ENCODE measurements at places on chromosomes 12 and 14.

- peak; percentile 63 for DNase-seq
These were observed 3.6 kb downstream of the ISCU start for GRCh38 chr12:108565976-108566375.

- DNase-seq = no peak
These were observed 61.1 kb upstream of the PTPRB start for GRCh38 chr12:70698345-70698744.

DNA sequence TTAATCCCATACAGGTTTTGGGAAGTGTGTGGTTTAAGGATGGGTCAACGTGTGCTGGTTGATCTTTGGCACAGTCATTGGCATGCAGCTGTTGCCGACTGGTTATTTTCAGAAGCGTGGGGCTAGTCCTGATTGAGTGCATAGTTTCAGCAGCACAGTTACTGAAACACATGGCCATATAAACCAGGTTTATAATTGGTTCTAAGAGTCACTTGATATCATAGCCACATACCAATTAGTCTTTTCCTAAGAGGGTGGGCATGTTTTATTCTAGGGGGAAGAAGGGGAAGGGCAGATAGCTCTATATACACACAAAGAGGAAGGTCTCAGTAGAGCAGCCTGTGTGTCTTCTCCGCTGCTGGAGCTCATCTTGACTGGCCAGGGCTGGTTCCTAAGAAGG is 11.0 kb upstream of the RPS6KL1 start:
- no peak for DNase-seq

DNA sequence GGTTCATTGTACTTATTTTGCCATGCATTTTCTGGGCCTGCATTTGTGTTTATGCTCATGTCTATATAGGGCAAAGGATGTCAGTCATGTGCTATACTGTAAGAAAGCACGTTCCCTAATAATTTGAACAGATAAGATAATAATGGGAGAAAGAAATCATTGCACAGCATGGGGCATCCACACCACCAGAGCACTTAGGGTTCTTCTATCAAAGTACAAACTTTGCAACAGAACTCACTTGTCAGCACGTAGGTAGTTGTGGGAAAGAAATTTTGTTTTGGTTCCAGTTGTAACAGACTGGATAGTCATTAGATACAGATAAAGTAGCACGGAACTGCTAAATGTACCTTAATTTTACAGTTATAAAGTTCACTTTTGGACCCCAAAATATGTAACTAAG is 10.1 kb downstream of the PPP1CC start:
- DNase-seq = no peak

DNA sequence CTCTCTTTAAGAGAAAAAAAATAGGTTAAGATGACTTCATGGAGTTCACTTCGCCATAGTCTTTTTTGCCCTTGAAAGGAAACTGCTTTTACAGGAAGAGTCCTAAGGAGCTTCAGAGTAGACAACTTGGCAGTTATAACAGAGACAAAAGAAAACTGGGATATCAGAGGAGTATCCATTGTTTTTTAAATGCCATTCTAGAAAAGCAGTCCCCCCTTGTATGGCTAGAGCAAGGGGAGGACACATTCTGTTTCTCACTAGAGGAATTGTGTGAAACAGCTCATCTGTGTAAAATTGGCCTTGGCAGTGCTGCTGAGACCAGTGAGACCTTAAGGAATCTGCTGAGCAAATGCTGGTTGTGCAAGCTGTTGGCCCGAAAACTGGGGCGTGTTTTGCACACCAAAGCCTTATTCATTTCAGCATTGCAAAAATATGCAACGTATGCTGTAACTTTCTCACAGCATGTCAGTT is 128.0 kb downstream of the GPR135 start:
- DNase-seq = peak; percentile 48

GRCh38 chr12:54415221-54415929 is 3.7 kb downstream of the ITGA5 start:
- DNase-seq = peak; percentile 41

Measured in AML-193 (cell line).